NCI-H460 (cell line): ENCODE measurements at places on chromosomes 16 and 17. TPM values are rescaled to one million over a fixed set of nuclear protein-coding genes. Genes with fewer than 3 reads are reported as not detected.

The SYT17 gene
- 2.0 and 4.1 TPM in 2 replicates for total RNA-seq

The CDRT4 gene
- total RNA-seq = 2.6 and 7.6 TPM in 2 replicates

DNA sequence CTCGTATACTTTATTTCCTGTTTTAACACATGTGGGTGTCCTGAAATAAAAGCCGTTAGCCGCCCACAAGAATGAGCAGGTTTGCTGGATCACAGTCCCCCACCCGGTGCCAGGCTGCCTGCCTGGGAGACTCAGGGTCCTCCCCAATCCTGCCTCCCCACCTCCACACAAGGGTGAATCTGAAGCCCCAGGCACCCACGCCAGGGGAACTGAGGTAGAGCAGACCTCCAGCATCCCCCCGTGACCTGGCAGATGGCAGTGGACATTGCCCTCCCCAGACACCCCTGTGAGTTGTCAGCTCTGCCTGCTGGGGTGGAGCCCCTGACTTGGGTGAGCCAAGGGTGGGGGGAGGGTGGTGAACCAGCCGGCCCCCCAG is 114.8 kb downstream of the METRNL start:
- no peak for DNase-seq

- no peak for DNase-seq
Observed at GRCh38 chr17:45855691-45856336, 11.1 kb downstream of the SPPL2C start.

DNA sequence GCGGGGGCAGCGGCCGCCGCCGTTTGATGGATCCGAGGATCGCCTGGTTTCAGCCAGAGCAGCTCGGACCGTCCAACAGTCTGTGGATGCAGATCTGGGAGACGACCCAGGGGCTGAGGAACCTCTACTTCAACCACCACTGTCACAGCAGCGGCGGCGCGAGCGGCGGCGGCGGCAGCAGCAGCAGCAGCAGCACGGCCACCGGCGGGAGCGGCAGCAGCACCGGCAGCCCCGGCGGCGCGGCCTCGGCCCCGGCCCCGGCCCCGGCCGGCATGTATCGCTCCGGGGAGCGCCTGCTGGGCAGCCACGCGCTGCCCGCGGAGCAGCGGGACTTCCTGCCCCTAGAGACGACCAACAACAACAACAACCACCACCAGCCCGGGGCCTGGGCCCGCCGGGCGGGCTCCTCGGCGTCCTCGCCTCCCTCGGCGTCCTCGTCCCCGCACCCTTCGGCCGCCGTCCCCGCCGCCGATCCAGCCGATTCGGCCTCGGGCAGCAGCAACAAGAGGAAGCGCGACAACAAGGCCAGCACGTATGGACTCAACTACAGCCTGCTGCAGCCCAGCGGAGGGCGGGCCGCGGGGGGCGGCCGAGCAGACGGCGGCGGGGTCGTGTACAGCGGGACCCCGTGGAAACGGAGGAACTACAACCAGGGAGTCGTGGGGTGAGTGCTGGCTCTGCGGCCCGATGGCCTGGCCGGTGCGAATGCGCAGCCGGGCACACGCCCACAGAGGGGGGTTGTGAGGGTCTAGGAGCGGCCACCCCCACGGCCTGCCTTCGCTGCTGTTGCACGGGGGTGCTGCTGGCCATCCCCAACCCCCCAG is 702 bp downstream of the TENT4B start:
- no peak for DNase-seq

- no peak for DNase-seq
Observed at GRCh38 chr17:3968886-3969524, 4.8 kb upstream of the ATP2A3 start.
